Germinal center (tissue), 1 donor: ENCODE measurements at places on chromosomes 3 and 15.

GRCh38 chr3:159074756-159075701, 273.2 kb downstream of the MFSD1 start:
- DNase-seq, result no peak

- DNase-seq, result peak; percentile 20
Observed at GRCh38 chr3:44529927-44530326, 25.1 kb upstream of the ZKSCAN7 start.

- no peak for DNase-seq
Observed at GRCh38 chr3:190541560-190541959, 27.7 kb downstream of the IL1RAP start.

DNA sequence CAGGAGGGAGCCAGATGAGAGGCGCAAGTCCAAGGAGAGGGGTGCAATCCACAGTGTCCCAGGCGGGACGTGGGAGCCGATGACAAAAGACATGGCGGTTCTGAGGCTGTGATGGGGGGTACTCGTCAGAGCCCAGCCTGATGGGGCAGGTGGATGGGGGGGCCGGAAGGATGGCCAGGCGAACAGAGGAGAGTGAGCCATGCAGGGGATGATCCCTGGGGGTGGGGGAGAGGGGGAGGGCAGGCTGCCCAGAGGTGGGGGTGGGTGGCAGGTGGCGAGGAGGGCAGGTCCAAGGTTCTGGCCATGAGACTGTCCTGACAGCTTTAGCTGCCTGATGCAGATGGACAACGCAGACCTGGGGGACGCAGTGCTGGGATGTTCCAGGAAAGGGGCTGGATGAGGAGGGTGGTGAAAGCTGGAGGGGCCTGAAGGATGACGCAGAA, 8.9 kb upstream of the CSPG4 start:
- no peak for DNase-seq

GRCh38 chr3:186054792-186055352, 54.0 kb downstream of the ETV5 start:
- DNase-seq, result no peak

DNA sequence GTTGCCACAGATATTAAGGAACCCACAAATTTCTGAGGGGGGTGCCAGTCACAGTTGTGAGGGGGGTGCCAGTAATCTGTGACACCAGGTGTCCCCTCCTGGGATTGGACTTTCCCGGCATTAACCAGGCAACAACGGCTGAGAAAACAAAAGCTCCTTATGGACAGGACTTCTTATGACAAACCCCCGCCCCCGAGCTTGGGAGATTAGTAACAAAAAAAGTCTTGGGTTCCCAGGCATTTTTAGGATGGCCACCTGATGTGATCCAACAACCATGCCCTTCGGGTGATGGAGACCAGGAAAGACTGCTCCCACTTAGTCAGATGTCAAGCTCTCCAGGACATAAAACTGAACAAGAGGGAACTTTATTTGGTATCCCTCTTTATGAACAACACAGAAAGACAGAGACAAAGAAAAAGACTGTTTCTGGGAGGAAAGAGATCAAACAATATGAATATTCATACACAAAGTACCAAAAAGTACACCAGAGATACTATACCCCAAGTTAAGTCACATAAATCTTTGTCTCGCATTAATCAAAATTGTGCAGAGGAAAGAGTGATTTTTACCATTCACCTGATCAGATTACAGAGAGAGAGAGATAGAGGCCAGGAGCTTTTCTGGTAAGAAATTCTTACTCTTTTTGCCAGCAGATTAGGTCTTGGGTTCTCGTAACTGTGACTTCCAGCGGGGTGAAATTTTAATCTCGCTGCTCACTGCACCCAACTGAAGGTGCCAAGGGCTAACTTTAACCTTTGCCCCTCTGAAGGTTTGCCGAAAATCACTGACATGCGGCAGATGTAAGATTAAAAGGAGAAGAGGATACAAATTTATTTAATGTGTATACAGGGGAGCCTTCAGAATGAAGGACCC, 61.6 kb downstream of the OSTN start:
- no peak for DNase-seq

DNA sequence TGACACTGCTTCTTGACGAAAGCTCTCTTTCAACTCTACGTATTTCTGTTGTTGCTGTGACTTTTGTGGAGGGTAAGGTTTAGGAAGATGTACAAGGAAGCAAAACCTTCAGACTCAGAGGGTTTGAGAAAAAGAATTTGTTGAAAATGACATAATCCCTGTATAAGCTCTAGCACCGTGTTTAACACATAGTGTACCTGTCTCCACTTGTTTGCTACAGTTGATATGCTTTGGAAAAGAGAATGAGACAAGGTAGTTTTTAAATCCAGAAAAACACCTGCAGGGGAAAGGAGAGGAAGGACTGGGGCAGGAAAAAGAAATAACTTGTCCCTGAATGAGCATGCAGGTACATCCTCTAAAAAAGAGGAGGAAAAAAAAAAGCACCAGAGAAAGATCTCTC, 29.6 kb upstream of the CP start:
- no peak for DNase-seq

- DNase-seq, result no peak
Observed at GRCh38 chr3:10547413-10547812, 42.0 kb upstream of the ATP2B2 start.

DNA sequence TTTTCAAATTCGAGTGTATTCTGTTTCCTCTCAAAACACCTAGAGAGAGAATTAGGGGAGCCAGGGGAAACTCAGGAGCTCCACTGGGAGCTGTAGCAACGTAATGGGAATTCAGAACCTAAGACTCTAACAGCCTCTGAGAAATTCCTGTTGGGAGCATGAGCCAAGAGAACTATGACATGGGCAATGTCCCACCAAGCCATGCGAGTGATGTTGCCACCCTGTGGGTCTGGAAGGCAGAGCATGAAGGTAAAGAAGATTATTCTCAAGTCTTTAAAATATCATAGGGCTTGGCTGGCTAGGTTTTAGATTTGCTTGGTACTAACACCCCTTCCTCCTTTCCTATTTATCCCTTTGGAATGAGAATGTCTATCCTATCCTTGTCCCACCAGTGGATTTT, 392.6 kb upstream of the ADAMTS9 start:
- no peak for DNase-seq

GRCh38 chr15:66803182-66803729, 101.2 kb downstream of the SMAD6 start:
- DNase-seq, result no peak

GRCh38 chr3:189166321-189166720, 5.5 kb upstream of the TPRG1 start:
- no peak for DNase-seq

DNA sequence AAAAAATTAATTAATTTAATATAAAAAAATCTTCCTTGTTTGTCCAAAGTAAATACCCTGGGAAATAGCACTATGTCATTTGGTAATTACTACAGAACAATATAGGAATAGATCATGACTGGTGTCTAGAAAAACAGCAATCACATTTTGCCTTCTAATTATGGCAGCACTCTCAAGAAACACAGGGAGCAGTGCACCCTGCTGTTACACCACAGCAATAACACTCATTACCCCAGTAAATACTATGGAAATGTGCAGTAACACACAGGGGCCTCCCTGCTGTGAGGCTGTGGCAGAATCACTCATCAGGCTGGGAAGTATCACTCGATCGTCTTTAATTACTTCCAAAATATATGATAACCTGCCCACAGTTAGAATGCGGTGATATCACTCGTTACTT, 646.0 kb downstream of the TUSC7 start:
- DNase-seq, result peak; percentile 4

DNA sequence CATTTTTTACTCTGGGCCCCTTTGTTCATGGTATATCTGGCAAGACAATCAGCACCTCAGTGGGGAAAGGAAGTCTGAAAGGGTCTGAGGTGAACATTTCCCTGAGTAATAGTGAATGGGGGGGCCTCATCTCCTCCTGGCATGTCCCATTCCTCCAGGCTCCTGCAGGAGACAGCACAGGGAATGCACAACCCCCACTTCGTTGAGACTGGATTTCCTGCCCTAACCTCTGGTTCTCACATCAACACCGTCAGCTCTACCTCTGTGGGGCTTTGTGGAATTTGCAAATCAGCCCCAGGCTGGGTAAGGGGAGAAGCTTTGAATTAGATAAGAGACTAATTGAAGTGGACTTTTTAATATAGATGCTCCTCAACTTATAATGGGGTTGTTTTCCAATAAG, 168.3 kb upstream of the TRIM42 start:
- no peak for DNase-seq

- no peak for DNase-seq
Observed at GRCh38 chr15:101171954-101172353, 79.9 kb downstream of the CHSY1 start.

DNA sequence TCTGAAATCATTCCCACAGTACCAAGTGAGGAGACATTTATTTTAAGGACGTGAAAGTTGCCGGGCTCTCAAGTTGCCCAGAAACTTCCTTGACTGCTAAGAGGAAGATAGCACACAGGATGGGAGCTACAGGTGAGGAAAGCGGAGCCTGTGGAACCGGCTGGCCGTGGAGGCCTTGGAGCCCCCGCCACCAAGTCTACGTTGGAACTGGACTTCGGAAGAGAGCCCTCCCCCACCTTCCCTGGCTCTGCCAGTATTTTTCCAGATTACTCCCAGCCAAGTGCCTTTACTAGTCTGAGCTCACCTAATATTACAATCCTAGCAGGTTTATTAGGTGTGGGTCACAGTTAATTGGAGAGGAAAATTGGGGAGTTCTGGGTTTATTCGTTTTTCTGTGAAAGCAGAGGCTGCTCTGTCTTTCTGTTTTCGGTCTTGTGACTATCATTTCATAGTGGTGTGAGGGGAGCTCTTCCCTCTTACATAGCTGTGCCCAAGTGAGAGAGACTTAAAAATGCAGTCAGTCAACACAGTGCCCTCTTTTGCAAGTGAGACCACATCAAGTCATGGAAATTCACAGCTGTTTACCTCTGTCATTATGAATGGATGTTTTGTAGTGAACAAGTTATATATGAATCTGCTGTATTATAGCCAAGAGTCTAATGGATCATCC, 6.8 kb downstream of the BOC start:
- no peak for DNase-seq

DNA sequence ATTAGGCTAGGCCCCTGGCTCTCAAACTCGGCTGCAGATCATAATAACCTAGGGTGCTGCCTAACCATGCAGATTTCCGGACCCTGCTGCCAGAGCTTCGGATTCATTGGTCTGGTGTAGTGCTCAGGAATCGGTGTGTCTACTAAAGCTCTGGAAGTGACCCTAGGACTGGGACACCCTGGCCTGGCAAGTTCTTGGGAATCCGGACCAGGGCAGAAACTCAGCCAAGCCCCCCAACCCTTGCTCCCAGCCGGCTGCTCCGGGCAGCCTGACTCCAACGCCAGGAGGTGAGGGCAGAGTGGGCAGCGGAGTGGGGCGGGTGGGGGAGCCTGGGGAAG, 23.0 kb downstream of the IGDCC3 start:
- DNase-seq, result no peak

- no peak for DNase-seq
Observed at GRCh38 chr3:154430014-154430413, at the start of gene GPR149. Gene GPR149 (minus strand): TSS chr3:154430190. CDS start chr3:154429615, 575 bp downstream.

DNA sequence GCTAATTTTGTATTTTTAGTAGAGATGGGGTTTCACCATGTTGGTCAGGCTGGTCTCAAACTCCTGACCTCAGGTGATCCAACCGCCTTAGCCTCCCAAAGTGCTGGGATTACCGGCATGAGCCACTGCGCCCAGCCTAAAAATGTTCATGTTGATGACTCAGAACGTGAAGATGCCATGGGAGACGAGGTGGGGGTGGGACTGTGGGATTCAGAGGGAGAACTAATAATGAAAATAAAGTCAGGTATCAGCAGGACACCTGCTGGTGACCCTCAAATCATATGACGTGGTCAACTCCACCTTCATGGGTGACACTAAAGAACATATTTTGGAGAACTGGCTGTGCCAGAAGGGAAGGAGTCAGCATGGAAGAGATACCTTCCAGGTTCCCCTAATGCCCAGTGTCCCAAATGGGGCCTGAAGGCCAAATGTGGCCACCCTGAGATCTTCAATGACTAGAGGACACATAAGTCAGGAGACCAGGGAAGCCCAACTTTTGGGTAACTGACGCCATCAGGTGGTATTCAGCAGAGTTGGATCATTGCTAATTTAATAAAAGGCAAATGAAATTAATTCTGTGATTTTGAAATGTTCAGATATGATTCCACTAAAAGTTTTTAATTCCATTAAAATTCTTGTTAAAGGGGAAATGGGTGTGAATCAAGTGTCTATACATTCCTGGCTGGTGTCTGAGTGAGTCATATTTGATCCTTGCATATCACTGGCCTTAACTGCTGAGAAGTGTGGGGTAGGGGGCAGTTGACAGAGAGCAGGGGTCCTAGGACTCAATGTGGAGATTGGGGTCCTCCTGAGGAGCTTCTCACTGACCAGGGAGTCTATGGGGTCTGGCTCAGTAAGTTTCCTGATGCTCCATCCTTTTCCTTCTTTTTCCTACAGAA, 88.6 kb upstream of the GSK3B start:
- DNase-seq, result no peak

DNA sequence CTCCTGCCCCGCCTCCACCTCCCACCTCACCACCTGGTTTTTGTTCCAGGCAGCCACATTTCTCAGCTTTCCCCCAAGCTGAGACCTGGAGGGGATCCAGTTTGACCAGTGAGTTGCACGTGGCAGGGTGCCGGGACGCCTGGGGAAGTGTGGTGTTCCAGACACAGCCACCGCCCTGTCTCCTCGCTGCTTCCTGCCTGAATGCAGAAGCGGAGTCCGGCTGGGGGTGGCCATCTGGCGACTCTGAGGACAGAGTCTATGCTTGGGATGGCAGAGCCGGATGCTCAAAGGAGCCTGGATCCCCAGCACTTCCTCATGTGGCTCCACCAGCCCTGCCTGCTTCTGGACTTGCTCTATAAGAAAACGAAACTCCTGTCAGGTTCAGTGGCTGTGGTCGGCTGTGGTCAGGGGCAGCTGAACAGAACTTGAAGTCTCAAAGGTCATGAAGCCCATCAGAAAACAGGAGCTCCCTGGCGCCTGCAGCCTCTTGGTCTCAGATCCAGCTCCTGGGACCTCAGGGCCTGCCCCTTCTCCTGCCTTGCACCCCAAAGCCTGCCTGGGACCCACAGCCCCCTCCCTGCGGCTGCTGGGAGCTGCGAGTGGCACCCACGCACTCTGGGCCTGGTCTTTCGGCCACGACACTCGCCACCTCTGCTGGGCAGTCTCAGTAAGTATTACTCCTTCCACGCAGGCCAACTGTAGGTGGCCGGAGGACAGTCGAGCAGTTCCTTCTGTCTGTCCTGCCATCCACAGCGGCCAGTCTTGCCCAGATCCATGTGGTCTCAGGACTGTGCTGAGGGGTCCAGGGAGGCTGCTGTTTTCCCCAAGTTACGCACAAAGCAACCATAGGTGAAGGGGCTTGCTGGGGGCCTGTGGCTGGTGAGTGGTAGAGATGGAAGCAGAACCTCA, 112.8 kb upstream of the MEF2A start:
- DNase-seq, result peak; percentile 35

DNA sequence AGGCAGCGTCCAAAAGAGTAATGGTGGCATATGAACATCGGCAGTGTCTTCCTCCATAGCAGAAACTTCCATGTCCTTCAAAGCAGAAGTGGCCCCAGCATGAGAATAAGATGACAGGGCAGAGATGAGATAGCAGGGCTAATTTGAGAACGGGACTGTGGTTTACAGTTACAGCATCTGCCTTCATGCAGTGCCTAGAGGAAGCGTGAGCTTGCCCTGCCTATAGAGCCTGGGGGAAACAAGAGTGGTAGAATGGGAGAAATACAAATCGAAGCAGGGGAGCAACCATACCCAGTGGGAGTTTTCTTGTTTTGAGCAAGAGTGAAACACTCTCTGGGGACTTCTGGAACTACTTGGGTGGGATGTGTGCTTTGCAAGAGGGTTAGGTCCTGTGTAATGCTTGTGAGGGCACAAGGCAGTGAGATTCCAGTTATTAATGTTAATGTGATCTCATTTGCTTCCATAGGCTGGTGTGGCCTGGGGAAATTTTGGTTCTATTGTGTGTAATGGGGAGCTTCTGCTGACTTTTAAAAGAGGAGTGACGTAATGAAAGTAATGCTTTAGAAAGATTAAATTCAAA, 616.9 kb downstream of the ZIC1 start:
- no peak for DNase-seq
